ENCODE measurements at places on chromosomes 1 and 21.

DNA sequence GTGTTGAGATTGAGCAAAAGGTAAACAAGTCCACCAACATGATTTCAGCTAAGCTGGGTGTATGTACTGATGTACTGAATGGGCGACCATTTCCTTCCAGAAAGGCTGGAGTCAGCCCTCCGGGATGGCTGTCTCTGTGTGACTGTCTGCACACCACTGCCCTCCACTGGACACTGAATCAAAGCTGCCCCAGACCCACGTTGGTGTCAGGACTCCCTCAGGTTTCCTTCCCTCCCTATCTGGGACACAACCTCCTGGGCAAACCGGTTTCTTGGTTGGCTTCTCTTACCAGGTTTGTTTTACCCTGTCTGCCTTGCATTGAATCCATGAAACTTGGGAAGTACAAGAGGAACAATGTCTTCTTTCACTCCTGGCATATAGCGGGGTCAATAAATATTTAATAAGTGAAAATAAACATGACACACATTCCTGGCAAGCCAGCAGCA is 5.3 kb upstream of the SRP9 start:
- no peak for DNase-seq

DNA sequence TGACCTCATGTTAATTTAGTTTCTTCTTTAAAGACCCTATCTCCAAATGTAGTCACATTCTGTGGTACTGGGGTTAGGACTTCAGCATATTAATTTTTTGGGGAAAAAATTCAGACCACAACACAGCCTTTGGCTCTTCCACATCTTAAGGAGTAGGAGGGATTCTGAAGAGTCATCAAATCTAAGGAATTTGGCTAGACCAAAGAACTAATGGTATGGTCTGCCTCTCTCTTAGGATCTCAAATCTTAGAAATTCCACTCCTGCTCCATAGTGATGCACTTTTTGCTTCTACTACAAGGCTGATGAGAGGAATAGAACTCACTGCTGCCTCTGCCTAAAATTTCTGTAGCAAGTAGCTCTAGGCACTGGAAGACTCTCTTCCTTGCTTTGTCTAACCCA is 80.5 kb downstream of the NGF start:
- no peak for DNase-seq

DNA sequence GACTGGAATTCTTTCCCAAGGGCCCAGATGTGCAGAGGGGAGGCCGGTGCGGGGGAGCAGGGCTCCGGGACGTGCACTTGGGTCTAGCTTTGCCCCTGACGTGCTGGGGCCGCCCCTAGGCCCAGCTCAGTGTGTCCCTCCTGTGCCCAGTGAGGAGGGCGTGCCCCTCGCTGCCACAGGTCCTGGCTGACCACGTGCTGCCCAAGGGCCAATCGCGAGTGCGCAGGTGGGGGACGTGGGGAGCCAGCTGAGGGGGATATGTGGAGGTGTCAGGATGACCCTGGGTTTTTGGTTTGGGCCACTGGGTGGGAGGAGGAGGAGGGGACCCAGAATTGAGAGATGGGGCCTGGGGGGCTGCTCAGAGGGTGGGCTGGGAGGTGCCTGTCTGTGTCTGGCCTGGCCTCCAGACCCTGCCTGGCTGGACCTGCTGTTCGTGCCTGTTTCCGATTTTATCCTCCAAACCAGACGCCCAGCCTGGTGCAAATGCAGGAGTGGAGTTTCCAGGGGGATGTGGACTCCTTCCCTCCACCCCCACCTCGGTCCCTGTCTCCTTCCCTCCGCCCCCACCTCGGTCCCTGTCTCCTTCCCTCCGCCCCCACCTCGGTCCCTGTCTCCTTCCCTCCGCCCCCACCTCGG is 6.1 kb upstream of the RNF223 start:
- DNase-seq, result no peak

GRCh38 chr1:226638001-226638601 is 89.5 kb downstream of the STUM start:
- no peak for DNase-seq
